ENCODE measurements at places on chromosomes 16 and 17. TPM values are rescaled to one million over a fixed set of nuclear protein-coding genes. Genes with fewer than 3 reads are reported as not detected.

GRCh38 chr16:11091021-11091785 lies 146.8 kb downstream of the CLEC16A start:
- DNase-seq: no peak

GRCh38 chr16:65624666-65625065 lies 502.8 kb upstream of the CDH11 start:
- DNase-seq: no peak

The TNP2 gene
- total RNA-seq: not detected

DNA sequence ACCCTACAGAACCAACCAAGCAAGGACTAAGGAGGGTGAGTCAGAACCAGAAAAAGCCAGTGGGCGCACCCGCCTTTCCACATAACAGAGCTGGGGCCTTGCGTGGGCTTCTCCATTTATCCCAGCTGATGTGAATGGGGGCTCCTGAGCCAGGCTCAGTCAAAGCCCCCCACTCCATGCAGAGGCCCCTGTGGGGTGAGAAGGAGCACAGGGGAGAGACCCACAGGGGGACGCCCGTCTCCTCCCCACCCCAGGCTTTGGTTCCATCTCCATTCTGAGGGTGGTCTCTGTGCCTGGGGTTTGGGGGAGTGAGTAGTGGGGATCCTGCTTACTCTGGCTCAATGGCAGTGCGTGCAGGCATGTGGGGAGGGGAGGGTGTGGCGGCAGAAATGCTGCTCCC lies 210.1 kb upstream of the TNRC6C start:
- no peak for DNase-seq

The PIPOX gene
- total RNA-seq: not detected

- DNase-seq: no peak
Measured at GRCh38 chr16:54506214-54506580, 219.6 kb upstream of the IRX3 start.

The CHP2 gene
- total RNA-seq: not detected

- DNase-seq: no peak
Measured at GRCh38 chr16:59701963-59702930, 968.1 kb upstream of the GOT2 start.

DNA sequence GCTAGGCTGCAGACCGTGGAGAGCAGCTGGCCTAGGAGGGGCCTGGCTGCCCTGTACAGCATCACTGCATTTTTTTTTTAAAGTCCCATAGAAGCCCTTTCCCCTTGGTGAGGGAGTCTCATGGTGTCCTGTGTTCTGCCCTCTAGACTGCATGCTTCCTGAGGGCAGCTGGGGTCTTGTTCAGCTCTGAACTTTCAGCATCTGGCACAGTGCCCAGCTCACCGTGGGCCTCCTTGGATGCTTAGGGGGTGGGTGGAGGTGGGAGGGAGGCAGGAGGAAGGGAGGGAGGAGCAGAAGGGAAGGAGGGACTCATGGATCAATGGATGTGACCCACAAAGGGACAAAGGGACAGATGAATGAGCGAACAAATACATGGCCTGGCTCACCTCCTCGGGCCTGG lies 63.4 kb upstream of the TMEM97 start:
- DNase-seq: no peak

GRCh38 chr17:51869387-51869786 lies 289.1 kb downstream of the CA10 start:
- no peak for DNase-seq

The ITGAD gene
- total RNA-seq: not detected

DNA sequence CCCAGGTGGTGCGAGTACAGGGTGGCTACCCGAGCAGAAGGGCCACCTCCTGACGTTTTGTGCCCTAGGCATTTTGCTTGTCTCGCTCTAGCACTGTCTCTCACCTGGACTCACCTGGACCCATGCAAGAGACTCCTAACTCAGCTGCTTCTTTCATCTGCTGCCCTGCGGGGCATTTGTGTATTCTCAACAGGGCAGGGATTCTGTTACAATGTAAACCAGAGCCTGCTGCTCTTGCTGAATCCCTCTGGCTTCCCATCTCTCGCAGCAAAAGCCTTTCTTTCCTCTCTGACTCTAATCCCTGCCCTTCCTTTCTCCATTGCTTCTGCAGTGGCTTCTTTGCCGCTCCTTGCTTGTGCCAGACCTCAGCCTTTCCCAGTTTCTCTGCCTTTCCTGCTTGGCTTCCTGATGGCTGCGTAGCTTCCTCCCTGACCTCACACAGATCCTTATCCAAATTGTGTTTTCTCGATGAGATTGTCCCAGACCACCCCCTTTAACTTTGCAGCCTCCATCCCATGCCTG lies 10.2 kb downstream of the ARSG start:
- DNase-seq: no peak

DNA sequence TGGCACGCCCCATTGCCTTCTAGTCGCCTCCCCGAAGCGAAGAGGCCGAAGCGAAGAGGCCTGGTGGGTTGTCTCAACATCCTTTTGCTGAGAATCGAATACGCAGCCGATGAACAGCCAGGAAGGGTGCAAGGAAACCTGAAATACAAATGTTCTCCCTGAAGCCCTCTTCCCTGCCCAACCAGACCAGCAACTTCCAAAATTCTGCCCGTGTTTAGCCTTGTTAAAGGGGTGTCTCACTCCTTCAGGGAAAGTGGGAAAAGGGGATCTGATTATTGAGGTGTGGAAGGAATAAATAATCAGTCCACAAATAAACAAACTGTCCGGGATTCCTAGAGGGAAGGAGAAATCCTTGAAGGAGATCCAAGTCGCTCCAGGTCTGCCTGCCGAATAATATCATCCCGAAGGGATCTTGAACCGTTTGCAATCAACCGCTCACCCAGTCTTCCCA lies 1.4 kb upstream of the FOXC2 start:
- DNase-seq: no peak

The NEK8 gene
- 1.00 TPM for total RNA-seq

DNA sequence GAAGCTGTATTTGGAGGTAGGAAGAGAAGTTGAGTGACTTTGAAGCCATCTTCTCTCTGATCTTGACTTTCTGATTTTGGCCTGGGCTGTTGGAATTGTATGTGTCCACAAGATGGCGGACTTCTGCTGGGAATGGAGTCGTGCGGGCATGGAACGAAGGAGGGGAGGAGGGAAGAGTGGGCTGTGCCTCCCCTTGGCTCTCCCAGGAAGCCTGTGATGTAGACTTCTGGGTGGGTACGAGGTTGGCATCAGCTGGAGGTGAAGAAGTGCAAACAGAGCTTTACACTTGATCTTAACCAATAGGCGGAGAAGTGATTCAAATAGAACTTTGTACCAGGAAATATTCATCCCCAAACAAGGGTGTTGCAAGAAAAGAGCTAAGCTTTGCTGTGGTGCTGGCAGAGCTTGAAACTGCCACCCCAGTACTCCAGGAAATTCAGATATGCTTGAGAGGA lies 7.4 kb upstream of the TMEM220 start:
- DNase-seq: peak; percentile 33
